ENCODE measurements at places on chromosomes 1 and 21.

DNA sequence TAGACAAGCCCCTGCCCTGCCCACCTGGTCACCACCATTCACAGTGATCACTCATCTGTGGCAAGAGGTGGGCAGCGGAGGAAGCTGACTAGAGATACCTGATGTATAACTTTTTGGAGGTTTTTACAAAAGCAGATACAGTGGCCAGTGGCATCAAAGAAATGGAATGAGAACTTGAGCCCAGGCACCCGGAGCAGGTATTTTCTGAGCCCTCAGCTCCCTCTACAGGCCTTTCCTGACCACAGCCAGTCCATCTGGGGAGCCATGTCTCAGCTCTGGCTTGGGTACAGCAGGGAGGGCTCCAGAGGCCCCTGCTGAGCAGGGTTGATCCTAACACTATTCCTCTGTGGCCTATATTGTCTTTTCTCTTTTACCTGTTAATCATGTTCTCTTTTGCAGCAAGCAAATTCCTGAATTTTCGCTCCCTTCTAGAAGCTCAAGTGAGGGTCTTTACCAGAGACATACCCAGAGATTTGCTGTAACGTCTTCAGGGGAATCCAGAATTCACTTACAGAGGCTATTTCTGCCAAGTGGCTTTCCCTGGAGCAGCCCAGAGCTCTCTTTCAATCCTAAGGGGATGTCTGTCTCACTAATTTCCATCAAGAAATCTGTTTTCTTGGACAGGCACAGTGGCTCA lies 27.3 kb downstream of the GPR157 start:
- DNase-seq, result peak; percentile 80

GRCh38 chr1:27300341-27301051 lies 21.5 kb upstream of the TMEM222 start:
- DNase-seq, result peak; percentile 91

DNA sequence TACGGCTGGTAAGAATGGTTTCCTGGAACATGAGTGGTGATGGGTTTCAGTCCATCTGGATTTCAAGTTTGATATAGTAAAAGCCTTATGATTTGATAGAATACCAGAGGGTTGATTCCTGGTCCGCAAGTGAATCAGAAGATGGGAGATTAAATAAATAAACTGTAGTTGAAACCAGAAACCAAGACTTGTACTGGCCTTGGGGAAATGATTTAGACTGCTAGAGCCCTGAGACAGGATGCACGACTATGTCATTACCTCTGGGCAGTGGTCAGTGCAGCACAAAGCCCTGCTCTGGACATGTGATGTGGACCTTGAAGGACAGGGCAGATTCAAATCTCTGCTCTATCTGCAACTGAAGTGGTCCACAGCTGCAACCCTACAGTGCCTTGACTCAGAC lies 15.6 kb upstream of the FMOD start:
- DNase-seq, result no peak

- DNase-seq, result peak; percentile 45
Measured at GRCh38 chr1:156807627-156808026, 9.0 kb downstream of the SH2D2A start.

GRCh38 chr1:214101246-214101645 lies 113.5 kb downstream of the PROX1 start:
- DNase-seq, result no peak

- DNase-seq, result peak; percentile 11
Measured at GRCh38 chr1:35640380-35641232, 720 bp downstream of the PSMB2 start.

DNA sequence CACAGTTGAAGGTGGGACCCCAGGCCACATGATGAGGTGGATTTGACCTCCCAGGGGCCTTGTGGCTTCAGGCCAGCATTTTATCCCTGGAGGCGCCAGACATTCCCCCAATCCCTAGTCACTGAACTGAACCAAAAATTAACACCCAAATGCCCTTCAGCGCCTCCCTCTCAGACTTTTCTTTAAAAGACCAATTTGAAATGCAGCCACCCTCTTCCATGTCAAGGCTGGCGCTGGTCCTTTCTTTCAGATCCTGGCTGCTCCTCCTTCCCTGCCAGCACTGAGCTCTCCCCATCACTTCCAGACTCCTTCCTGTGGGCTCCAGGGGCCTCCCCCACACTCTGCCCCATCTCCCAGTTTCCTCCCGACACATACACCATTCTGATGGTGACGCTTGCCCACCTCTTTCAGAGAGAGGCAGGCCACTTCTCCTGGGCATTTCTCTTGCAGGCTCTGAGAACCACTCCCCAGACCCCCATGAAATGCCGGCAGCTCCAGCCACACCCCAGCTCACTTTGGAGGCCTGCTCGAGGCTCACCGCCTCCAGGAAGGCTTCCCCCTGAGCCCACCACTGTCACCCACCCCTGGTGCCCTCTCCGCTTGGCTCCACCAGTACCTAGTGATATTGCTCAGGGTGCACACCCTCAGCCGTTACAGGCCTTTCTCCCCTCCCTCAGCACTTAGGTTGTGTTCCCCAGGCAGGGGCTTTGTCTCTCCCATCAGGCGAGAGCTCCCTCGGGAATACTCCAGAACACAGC lies 27.0 kb downstream of the NAV1 start:
- DNase-seq, result no peak

GRCh38 chr1:116949213-116949985 lies 39.7 kb downstream of the PTGFRN start:
- DNase-seq, result no peak

DNA sequence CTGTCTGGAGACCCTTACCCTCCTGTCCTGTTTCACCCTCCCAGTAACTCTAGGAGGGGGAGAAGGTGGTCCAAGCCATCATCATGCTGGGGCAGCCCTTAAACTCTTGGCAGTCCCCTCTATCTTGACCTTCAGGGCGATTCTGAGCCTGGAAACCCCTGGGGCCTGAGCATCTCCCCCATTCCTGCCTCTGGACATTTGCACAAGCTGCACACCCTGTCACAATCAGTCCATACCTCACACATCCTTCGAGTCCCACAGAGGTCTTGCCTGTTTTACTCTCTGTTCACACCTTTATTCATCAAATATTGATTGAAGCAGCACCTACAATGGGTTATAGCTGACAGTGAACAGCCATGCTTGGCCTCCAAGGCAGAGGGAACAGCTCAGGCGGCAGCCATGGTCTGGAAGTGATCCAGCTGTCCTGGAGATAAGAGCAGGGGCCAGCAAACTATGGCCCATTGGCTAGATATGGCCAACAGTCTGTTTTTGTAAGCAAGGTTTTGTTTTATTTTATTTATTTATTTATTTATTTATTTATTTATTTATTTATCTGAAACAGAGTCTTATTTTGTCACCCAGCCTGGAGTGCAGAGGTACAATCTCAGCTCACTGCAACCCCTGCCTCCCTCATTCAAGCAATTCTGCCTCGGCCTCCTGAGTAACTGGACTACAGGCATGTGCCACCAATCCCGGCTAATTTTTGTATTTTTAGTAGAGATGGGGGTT lies 7.1 kb upstream of the FAM131C start:
- DNase-seq, result no peak

All from NB4 (cell line).